ENCODE measurements at places on chromosomes 1 and 21.
A peak's percentile ranks its signal among the peaks of the same experiment; 100 is the strongest.

- peak; percentile 78 for DNase-seq
Observed at GRCh38 chr1:160085686-160086455, 4.5 kb downstream of the KCNJ9 start.

- no peak for DNase-seq
Observed at GRCh38 chr1:25770541-25771220, 29.3 kb upstream of the SELENON start.

GRCh38 chr1:215631489-215631888, 64.4 kb downstream of the KCTD3 start:
- no peak for DNase-seq

DNA sequence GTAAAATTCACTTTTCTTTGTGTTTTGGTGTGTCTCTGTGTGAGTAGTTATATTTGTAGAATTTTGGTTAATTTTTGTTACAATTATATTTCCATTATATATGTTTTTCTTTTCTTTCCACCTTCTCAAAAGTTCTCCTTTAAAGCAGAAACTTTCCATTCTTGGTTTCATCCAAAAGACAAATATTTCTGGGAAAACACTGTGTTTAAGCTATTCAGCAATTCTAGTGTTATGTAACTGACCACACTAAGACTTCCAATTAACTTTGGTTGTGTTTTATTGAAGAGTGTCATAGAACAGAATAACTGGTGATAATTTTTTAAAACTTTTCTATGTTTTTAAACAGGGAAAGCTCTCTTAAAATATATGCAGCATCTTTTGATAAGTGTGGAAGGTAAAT, 13.6 kb upstream of the RGL1 start:
- DNase-seq, result no peak

DNA sequence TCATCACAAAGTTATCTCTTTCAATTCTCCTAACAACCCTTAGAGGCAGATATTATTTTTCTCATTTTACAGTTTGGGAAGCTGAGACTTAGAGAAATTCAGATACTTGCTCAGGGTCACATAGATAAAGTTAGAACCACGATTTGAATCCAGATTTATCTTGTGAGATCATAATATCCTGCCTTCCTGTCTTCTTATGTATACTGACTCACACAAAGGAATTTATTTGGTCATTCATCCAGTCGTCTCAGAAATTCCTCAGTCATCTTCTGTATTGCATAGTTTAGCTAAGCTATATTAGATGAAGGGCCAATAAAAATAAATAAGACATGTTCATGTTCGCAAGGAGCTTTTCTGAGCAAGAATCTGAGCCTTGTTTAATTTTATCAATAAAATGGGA, 35.8 kb upstream of the RUNX1 start:
- peak; percentile 36 for DNase-seq

DNA sequence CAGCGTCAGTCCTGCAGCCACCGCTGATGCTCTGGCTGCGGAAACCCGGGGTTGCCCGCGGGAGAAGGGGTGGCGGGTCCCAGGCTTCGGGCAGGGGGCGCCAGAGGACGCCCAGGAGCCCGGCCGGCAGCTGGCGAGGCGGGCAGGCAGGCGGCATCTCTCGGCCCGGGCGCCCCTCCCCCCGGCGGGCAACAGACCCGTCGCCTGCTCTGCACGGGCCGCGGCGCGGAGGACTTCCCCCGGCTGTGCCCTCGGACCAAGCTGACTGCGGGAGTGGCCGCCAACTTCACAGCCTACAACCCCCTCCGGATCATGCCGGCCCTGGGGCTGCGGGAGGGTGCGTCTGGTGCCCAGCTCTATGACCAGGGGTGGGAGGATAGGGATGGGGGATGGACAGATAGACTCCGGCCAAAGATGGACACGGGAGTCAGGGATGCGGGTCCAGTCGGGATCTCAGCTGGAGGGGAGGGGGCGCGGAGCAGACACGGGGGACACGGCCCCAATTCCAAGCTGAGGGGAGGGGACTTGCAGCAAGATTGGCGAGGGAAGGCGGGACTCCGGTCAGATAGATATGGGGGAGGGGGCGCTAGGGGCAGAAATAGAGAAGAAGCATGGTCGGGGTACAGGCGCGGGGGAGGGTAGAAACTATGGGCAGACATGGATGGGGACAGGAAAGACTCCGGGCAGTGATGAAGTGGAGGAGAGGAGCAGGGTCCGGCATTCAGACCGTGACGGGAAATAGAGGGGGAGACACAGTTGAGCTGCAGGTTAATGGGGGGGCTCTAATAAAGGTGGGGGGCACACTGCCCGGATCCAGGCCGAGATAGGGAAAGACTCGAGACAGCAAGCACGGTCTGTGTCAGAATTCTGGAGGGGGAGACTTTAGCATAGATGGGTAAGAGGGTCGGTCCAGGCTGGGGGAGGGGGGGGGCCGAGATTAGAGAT, 1.1 kb downstream of the ADGRB2 start:
- DNase-seq, result peak; percentile 60

DNA sequence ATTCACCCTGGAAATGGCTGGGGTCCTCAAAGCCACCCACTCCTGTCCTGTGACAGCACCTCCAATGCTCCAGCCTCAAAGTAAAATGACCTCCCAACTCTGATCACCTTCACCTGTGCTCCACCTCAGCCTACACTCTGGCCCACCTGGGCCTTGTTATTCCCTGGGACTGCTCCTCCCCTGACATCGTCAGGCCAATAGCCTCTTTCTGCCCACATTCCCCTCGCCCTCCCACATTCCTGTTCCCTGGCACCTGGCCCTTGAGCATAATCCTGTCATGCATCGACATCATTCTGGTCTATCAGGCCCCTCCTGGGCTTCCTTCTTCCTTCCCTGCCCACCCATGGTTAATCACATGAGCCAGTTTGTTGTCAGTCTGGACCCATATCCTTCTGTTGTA, 13.2 kb upstream of the BCAR3 start:
- DNase-seq, result no peak

GRCh38 chr1:25737130-25737529, 62.9 kb upstream of the SELENON start:
- DNase-seq, result no peak

GRCh38 chr1:200550367-200550766, 70.2 kb downstream of the KIF14 start:
- DNase-seq, result no peak

GRCh38 chr1:84988588-84988987, 8.3 kb downstream of the MCOLN2 start:
- DNase-seq, result no peak

- DNase-seq, result no peak
Observed at GRCh38 chr1:67555461-67556296, 125.5 kb upstream of the SERBP1 start.

DNA sequence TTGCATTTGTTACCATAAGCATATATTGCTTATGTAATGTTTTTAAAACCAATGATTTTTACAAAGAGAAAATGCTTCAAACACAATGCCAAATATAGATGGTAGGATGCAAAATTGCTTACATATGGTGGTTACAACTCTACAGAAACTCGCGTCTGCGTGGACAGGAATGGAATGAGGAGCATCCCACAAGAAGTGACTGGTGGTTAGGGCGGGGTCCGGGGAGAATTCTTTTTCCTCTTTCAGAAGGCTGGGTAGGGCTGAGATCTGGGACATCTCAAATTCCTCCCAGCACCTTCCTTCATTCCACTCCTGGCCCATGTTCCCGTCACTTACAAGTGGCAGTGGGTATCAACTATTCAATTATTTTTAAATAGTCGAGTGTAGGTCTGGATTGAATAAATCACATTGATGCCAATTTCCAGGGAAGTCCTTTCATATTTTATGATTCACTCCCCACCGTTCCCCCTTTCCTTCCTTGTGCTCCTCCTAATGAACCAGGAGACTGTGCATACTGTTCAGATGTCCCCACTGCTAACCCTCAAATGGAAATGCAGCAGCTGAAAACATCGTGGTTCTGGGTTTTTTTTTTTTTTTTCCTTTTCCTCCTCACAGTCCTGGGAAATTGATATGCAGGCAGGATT, 174.5 kb upstream of the POU3F1 start:
- no peak for DNase-seq

- no peak for DNase-seq
Observed at GRCh38 chr1:94095744-94096469, 25.0 kb downstream of the ABCA4 start.

- no peak for DNase-seq
Observed at GRCh38 chr1:56073206-56073605, 506.2 kb downstream of the PLPP3 start.

GRCh38 chr1:161962091-161962887, 61.4 kb downstream of the OLFML2B start:
- no peak for DNase-seq

- DNase-seq, result no peak
Observed at GRCh38 chr1:81662913-81663526, 137.7 kb upstream of the ADGRL2 start.

GRCh38 chr1:232923739-232924386, 26.5 kb upstream of the NTPCR start:
- DNase-seq, result no peak

DNA sequence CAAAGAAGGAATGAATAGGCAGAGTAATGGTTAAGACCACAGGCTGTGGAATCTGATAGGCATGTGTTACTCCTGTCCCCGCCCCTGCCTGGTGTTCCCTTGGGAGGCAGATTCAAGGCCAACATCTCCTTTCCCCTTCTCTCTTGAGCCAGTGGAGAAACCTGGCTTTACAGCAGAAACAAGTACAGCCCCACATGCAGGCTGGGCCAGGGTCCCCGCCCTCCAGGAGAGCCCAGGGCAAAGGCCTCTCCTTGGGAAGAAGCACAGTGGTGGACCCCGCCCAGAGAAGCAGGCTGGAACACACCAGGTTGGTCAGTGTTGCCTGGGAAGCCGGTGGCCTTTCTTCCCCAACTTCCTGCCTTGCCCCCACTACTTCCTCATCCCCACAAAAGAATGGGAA, 6.8 kb downstream of the C1orf167 start:
- peak; percentile 57 for DNase-seq

DNA sequence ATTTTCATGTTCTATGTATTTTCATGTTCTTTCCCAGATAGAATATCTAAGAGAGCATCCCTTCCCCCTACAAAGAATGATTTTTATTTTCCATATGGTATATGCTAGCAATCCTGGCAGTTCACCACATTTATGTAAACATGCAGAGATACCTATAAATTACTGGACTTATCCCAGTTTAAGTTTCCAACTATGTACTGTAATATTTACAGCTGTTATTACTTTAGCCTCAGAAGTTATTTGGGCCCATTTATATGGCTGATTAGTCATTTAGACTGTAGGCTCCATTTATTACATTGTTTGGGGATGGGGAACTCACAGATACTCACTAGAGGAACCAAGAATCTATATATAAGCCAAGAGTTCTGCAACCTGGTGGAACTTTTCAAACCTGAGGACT, 84.8 kb upstream of the WARS2 start:
- DNase-seq, result no peak

DNA sequence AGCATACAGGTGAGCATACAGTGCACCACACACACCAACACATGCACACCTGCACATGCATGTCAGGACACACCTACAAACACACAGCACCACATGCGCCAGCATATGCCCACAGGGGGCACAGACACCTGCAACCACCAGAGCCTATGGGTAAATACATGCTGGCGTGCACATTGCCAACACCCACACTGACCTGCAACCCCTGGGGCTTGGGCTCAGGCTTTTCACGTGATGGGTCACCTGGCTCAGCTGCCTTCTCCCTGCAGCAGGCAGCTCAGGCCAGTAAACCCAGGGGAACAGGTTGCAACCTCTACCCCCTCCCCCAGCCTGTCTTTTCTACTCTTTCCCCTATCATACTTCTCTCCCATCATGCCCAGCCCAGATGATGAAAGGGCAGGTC, 8.1 kb downstream of the CD247 start:
- DNase-seq, result no peak

- DNase-seq, result no peak
Observed at GRCh38 chr1:23288671-23289070, 55.4 kb downstream of the HNRNPR start.

- no peak for DNase-seq
Observed at GRCh38 chr1:227666286-227666685, 68.8 kb downstream of the JMJD4 start.

DNA sequence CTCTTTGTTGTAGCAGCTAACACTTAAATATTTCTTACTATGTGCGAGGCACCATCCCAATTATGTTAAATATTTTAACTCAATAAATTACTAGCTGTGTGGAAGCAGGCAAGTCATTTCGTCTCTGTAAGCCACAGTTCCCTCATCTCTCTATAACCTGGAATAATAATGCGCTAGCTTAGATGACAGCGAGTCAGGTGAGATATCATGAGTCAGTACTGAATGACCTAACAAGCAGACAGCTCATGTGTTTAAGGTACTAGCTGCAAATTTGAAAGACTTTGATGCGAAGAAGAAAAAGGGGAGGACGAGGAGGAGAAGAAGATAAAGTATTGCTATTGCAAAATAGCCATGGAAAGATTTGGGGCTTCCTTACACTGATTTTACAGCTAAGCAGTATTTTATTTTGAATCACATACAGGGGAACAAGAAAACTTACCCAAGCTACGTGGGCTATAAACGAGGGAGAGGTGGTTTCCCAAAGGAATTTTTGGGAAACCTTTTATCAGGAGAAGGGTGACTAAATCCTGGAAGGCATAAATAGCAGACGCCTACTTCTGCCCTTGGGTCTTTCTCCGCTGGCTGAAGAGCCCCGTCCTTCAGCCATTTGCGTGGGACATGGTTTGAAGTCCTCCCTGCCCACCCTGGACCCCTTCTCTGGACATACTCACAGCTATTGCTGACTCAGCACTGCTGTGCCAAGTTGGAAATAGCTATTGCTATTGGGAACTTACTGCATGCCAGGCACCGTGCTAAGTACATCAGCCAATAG, 8.9 kb downstream of the CITED4 start:
- DNase-seq, result no peak

GRCh38 chr21:32335601-32336575, 37.2 kb downstream of the MRAP start:
- no peak for DNase-seq

DNA sequence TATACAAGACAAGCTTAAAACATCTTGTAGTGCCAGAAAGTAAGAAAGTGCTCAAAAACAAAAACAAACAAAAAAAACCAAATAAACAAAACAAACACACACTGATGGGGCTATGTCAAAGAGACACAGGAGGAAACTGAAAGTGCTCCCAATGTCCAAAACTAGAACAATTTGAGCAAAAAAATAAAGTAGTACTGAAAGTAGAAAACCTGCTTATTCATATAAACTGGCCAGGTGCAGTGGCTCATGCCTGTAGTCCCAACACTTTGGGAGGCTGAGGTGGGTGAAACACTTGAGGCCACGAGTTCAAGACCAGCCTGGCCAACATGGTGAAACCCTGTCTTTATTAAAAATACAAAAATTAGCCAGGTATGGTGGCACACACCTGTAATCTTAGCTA, 129.9 kb downstream of the GLUL start:
- no peak for DNase-seq

GRCh38 chr1:64421377-64421776, 48.6 kb upstream of the CACHD1 start:
- no peak for DNase-seq

- no peak for DNase-seq
Observed at GRCh38 chr1:171841931-171842761, 848 bp downstream of the DNM3 start.

DNA sequence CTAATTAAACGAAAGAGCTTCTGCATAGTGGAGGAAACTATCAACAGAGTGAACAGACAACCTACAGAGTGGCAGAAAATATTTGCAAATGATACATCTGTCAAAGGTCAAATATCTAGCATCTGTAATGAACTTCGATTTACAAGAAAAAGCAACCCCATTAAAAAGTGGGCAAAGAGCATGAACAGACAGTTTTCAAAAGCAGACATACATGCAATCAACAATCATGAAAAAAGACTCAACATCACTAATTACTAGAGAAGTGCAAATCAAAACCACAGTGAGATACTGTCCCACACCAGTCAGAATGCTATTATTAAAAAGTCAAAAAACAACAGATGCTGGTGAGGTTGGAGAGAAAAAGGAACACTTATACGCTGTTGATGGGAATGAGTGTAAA, 103.2 kb downstream of the MAGI3 start:
- no peak for DNase-seq

GRCh38 chr21:43912500-43912899, 47.5 kb downstream of the AGPAT3 start:
- DNase-seq, result no peak
